ENCODE measurements at places on chromosomes 6 and 20.

DNA sequence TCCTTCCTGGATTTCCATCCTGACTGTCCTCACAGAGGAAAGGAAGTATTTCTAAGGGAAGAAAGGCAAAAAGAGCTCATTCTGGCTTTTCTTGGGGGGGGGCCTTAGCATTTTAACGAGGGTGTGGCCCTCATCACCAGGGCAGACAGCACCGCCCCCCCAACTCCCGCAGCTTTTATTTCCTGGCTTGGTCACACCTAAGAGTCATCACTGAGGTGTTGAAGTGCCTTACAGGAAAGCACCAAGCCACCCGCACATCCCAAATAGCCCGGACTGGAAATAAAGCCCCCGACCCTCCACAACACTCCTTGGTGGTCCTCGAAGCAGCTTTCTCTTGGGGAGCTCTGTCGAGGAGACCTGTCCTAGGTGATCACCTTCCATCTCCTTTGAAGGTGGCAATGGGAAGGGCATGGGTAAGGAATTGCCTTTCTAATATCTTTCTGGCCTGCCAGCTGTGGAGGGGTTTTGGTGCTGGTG lies 1.3 kb downstream of the PTK7 start:
- DNase-seq = no peak

DNA sequence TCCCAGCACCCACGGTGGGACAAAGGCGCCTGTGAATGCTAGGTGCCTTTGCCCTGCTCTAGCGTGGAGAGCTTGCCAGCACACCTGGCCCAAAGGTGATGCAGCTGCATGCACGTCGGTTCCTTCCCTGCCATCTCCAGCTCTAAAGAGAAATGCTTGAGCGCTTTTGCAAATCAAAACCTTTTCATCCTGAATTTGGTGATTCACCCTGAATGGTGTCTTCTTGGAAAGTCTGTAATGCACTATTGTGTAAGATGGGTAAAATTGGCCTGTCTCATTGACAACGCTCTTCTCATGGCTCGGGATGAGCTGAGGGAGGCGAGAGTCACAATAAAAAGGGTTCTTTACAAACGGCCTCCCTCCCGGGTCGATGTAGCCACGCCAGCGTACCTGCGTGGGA lies 103.1 kb upstream of the ID4 start:
- DNase-seq = no peak

DNA sequence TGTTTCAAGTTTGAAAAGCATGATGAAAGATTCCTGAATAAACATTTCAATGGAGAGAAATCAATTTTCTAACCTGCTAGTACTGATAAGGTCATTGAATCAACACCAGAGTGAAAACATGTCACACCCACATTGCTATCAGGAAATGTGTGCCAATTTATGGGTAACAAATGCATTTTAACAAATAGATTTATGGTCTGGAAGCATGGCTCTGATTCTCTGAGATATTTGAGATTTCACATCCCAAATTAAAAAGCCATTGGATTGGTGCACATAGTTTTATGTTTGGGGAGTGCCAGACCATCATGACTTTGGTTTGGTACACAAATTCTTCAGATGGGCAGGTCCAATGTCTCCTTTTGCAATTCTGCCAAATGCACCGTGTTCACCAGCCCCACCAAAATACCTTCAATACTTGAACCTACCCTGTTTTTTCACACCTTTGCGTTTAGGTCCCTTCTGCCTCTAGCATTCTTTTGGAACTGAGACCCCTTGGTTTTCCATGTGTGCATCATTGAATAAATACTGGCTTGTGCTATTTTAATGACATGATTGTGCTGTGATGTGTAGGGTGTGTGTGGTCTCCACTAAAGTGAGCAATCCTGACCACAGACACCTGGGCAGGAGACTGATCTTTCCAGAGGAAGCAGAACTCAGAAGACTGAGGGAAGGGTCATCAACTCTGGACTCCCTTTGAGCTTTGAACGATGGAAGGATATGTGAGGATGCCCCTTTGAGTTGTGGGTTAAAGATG lies 20.4 kb downstream of the IL20RA start:
- no peak for DNase-seq

- DNase-seq = no peak
Observed at GRCh38 chr6:149140137-149140909, 177.2 kb upstream of the TAB2 start.

- no peak for DNase-seq
Observed at GRCh38 chr20:24461848-24462247, 7.6 kb upstream of the SYNDIG1 start.

DNA sequence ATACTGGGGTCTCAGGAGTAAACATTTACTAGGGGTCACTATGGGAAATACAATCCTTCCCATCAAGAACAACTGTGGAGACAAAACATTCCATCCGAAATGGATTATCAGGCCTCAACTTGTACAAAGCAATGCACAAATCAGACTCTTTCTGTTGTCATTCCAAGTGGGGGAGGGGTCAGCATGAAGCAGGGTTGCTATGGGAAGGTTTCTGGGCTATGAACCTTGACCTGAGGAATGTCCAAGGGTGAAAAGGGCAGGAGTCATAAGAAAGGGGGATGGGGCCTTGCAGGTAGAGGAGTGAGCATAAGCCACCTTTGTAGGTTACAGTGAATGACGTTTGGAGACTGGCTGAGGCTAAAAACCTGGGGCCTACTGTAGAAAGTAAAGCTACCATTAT lies 3.1 kb downstream of the METTL24 start:
- no peak for DNase-seq

DNA sequence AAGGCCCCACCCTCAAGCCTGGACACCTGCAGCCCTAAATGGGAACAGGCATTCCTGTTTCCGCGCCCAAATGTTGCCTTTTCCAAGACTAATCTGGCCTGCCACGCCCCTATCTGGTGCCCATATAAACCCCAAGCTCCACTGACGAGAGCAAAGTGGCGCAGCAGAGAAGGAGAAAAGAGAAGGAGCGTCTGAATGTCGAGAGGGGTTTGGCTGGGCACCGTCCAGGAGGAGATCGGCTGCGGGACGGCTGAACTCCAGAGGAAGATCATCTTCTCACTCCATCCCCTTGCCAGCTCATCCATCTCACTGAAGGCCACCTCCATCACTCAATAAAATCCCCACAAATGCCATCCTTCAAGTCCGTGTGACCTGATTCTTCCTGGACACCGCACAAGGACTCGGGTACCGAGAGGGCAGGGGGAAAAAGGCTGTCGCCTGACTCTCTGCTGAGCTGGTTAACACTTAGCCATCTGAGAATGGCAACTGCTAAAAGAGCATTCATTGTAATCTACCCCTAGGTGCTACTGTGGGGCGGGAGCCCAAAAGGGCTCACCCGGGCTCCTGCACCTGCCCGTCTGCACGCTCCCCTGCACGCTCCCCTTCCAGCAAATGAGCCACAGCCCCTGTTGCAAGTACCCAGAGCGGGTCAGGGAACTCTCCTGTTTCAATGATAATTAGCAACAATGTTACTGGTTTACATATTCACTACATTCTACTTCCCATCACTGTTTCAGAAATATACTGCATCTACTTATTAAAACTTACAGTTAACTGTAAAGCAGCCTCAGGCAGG lies 23.5 kb downstream of the TAF4 start:
- DNase-seq = no peak

- no peak for DNase-seq
Observed at GRCh38 chr6:26043384-26044139, 43.7 kb upstream of the HFE start.

GRCh38 chr6:32168807-32169591 lies 4.6 kb downstream of the EGFL8 start:
- no peak for DNase-seq

DNA sequence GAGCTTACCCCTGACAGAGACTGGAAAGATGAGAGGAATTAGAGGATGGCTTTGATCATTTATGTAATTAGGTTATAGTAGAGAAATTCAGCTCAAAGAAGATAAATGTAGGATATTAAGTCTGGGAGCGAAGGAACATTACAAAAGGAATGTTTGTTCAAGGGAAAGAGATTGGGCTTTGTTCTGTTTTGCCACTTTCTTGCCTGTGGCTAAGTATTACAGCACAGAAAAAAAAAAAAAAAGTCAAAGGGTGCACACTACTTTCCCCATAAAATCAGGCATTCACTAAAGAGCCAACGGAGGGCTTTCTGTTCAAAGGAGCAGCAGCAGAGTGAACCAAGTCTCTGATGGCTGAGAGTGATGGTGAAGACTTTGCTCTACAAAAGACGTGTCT lies 5.0 kb upstream of the HDDC2 start:
- DNase-seq = no peak

- DNase-seq = no peak
Observed at GRCh38 chr6:148405894-148406293, 63.3 kb downstream of the SASH1 start.

DNA sequence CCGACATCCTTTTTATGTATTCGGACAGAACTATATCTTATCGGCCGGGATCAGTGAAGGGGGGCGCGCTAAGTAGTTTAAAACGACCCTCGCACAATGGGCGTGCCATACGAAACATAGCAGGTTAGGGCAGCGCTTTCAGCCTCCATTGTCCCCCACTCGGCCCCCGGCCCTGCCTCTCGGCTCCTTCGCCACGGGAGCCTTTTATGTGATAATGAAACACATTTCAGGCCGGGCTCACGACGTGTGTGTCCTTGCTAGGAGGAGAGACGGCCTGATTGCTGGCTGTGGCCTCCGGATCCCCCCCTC lies 5.3 kb downstream of the FOXA2 start:
- DNase-seq = no peak

- DNase-seq = no peak
Observed at GRCh38 chr6:11609324-11610071, 71.9 kb downstream of the TMEM170B start.

GRCh38 chr20:37256286-37256685 lies 5.3 kb downstream of the GHRH start:
- DNase-seq = no peak

- no peak for DNase-seq
Observed at GRCh38 chr6:17281100-17281496, at the start of gene RBM24. TSS of gene RBM24 (plus strand) at chr6:17281361. CDS start at chr6:17281582, 221 bp downstream.

DNA sequence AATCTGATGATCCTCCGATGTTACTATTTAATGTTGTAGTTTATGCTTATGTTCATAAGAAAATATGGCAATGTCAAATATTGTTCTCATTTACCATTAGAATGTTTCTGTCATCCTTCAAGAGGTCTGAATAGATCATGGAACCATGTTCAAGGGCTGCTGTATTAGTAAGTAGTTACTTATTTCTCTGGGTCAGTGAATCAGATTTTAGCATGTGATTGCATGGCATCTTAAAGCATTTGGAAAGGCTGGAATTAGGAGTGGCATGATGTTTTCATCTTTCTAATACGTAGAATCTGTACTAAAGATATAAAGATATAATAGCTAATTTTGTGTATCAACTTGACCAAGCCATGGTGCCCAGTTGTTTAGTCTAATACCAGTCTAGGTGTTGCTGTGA lies 40.5 kb upstream of the NKX2-4 start:
- no peak for DNase-seq

- DNase-seq = no peak
Observed at GRCh38 chr20:13554706-13555105, 84.0 kb downstream of the TASP1 start.

GRCh38 chr6:75098709-75099108 lies 107.1 kb downstream of the COL12A1 start:
- DNase-seq = no peak

- no peak for DNase-seq
Observed at GRCh38 chr6:128271527-128271926, 248.9 kb downstream of the PTPRK start.

DNA sequence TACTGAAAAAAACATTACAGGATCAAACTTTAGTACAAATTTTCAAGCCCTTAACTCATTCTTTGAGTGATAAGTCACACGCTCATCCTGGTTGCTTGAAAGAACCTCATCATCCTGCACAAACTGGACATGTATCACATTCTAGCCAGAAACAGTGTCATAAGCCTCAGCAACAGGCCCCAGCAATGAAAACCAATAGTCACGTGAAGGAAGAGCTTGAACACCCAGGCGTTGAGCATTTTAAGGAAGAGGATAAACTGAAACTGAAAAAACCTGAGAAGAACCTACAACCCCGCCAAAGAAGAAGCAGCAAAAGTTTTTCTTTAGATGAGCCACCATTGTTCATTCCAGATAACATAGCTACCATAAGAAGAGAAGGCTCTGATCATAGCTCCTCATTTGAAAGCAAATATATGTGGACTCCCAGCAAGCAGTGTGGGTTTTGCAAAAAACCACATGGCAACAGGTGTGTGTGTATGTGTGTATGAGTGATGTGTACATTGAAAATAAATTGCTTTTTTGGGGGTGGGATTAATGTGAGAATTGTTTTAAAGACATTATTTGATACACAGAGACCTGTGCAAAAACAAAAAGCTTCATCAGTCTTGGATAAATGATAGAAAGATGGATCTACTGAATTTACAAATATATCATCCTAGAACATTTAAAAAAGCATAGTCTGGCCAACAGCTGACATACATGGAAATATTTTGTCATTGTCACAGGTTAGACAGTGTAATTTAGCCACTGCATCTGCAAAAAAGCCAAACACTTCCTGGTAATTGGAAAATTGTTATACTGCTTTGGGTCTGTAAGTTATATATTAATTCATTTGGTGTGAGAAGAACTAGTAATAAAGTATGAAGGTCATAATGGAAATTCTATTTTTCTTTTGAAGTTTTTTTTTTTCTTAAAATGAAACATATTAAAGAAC lies 50.1 kb downstream of the PHF3 start:
- DNase-seq = no peak

DNA sequence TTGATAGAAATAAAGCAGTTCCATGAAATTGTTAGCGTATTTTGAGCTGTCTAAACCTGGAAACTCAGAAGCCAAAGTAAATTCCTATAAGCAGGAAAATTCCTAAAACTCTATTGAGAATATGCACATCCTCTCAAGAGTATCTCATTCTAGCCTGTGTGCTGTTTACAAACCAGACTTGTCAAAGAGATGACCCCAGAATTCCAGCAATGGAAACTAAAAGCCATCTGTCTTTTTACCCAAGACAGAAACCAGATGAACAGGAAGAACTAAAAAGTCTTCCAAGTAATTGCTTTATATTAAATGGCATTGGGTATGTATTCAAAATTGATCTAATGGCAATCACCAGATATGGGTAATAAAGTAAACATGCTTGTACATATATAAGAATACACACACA lies 92.6 kb downstream of the COL19A1 start:
- no peak for DNase-seq

DNA sequence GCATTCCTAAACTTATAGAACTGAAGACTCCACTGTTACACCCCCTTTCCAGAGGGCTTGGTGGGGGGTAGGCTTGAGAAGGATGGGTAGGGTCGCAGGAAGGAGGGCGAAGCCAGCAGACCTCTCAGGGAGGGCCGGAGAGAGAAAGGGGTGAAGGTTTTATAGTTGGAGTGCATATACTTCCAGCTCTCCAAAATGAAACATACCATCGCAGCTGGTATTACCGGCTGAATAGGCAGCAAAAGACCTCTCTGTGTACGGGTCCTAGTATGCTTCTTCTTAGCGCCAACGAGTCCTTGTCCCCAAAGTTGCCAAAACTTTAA lies 1.0 kb upstream of the VGLL2 start:
- no peak for DNase-seq
